ENCODE measurements at places on chromosomes 3 and 15.
A peak's percentile ranks its signal among the peaks of the same experiment; 100 is the strongest.

DNA sequence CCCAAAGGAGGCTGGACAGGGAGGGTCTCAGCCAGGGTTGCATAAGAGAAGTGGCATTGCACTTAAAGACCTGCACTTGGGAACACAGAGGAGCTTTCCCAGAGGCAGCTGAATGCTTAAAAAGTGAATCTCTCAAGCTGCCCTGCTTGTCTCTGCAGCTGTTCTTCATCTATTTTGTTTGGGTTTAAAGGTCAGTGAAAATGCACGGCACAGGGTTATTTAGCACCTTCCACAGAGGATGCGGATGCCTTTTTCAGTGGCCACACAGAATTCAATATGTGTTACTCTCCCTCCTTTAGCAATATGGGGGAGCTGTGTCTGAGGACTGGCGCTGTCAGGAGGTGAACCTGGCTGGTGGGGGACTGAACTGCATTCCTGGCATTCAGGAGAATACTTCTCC lies 22.7 kb upstream of the CTNNB1 start:
- DNase-seq: no peak

GRCh38 chr15:37136666-37137065 lies 36.3 kb upstream of the MEIS2 start:
- DNase-seq: no peak

DNA sequence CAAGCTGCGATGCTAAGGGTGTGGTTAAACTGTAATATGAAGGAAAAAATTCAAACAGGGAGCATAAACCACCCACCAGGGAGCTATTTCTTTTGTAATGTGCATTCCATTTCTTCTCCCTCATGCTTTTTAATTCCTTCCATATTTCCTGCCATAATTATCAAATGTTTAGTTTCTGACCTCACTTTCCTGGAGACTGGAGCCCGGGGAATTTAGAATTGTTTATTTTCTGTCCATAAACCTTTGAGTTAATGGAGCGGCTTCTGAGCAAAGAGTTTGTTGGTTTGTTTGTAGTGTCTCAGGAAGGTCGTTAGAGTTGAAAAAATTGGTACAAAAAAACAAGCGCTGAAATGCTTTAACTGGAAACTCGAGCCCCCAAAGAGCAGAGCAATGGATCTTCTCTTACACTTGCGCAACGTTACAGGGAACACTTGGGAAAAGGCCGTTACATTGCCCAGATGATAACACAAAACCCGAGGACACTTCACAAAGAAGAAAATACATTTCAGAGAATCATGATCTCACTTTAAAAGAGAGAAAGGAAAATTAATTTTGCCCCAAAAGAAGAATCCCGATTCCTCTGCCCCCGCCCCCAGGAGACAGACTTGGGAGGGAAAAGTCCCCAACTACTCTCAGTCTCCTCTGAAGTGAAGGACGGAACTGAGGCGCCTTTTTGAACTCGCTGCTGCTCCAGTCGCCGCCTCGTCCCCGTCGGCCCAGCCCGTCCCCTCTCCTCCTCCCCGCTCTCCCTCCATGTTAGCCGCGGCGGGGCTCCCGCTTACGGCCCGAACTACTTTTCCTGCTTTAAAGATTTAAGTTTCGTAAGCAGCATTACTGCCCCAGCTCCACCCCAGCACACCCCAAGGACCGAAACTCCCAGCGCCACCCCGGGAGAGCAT lies 842 bp downstream of the FSTL1 start:
- DNase-seq: no peak

GRCh38 chr15:61777689-61778088 lies 282.6 kb downstream of the VPS13C start:
- DNase-seq: no peak

DNA sequence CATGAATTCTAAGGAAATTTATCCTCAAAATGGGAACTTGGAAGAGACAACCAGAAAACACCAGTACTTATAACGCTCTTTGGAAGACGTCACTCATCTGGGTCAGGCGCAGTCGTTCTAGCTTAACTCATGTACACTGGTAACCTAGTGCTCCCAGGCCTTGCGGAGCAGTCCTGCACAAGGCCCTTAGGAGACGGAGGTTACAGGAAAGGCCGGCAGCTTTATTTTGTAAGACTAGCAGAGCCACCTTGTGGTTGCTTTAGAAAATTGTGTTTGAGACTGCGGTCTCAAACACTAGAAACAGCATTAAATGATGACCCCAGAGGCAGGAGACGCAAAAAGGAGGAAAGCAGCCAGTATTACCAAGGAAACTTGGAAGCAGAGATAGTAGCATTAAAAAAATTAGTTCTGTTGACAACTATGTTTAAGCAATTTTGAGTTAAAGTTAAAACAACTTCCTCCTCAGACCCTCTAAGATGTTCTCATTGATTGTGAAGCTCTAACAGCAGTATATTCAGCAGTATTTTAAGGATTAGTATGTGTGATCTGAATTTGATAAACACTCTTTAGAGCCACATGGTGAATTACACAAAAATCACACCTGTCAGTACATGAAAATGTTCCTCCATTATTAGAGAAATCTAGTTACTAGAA lies 141.9 kb upstream of the C2CD4B start:
- DNase-seq: no peak

GRCh38 chr15:63582718-63583426 lies 14.3 kb upstream of the FBXL22 start:
- no peak for DNase-seq

GRCh38 chr3:148998297-148998696 lies 7.0 kb downstream of the GYG1 start:
- DNase-seq: no peak

- no peak for DNase-seq
These were observed 3.1 kb downstream of the C3orf38 start for GRCh38 chr3:88152841-88153240.

DNA sequence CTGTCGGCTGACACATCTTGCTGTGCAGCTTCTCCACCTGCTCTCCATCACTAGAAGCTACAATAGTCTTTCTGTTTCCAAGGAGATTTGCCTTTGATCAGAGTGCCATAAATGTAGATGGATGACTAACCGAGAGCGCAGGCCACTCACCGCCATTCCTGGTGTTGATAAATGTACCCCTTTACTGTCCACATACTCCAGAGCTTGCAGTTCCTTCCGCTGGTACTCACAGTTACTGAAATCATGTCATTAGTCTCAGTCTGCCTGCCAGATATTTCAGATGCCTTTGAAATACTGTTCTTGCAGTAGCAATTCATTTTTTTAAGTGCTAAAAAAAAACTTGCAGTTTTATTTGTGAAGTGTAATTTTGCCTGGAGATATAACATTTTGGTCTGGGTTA lies 72.3 kb downstream of the BLM start:
- no peak for DNase-seq

GRCh38 chr15:89998923-89999675 lies 2.0 kb upstream of the ZNF710 start:
- DNase-seq: no peak

- no peak for DNase-seq
These were observed 13.0 kb downstream of the CALML4 start for GRCh38 chr15:68192117-68192516.

GRCh38 chr15:64858021-64858575 lies 16.4 kb downstream of the PLEKHO2 start:
- DNase-seq: no peak

- no peak for DNase-seq
These were observed 293.1 kb upstream of the CHRM5 start for GRCh38 chr15:33675246-33675645.

DNA sequence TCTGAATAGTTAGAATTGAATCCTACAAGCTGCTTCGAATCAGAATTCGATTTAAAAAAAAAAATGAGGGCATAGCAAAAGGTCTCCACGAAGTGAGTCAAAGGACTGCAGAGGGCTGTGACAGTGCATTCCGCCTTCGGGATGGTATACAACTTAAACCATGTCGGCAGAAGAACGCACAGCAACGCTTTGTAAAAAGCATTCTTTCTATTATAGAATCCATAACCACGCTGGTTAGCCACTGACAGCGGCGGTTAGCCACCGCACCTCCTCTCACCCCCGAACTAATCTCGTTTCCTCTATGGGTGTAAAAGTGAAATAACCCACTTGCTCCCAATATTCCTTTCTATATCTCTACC lies 664 bp upstream of the PIK3CA start:
- peak; percentile 39 for DNase-seq

- DNase-seq: no peak
These were observed 14.6 kb upstream of the DUSP7 start for GRCh38 chr3:52070724-52071621.

DNA sequence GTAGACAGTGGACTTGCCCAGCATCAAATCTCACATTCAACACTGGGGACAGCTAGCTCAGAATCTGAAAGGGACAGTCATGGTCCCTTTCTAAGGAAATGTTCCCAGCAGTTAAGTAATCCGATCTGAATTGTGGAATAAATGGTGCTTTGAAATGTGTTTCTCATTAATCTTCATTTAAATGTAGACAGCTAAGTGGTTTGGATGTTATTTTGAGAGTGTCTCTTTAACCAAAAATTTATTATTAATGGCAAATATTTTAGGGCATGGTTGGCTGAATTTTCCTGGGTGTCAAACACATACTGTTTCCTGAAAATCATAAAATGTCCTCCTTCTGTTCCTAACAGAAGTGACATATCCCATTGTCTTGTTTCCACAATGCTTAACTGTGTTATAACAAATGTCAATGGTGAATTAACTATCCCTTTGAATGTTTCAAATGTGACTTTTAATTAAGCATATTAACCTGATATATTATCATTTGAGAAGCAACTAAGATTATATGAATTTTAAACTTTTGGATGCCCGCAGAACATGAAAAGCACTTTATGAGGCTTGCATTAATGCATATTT lies 210.8 kb downstream of the CHST2 start:
- DNase-seq: no peak

DNA sequence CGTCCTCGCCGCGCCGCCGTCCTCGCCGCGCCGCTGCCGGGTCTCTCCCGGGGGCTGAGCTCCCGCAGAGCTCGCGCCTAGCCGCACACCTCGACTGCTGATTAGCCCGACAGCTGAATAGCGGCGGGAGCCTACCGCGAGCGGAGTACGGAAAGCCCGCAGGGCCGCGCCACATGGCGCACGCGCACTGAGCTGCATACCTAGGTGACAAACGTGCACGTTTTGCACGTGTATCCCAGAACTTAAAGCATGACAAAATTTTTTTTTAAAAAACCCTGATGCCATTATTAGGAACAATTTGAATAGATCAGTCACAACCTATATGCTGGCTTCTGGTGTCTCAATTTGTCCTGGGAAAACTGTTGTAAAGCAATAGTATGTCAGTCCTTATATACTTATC lies at the start of gene GOLGA8A:
Gene GOLGA8A (minus strand): TSS at position 122 of the 400 bp plus-strand sequence. CDS start 48,117 bp downstream, outside the sequence.
- DNase-seq: peak; percentile 74

GRCh38 chr3:5494905-5495519 lies 307.5 kb downstream of the EDEM1 start:
- no peak for DNase-seq

GRCh38 chr3:127427666-127428065 lies 139.8 kb upstream of the PRR20G start:
- no peak for DNase-seq

DNA sequence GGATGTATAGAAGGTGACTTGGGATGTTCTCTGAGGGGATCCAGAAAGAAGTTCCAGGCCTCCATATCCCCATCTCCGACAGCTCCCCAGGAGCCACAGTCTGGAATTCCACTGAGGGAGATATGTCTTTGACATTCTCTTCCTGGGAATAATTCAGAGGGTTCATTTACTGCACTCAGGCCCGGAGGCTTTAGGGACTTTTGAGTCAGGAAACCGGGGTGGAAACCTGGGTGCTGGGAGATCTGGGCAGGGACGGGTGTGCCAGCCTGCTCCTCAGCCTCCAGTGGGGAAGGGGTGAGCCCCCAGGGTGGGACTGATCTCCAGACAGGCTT lies 147.7 kb downstream of the SMAD6 start:
- no peak for DNase-seq

GRCh38 chr3:73569246-73569760 lies 55.4 kb downstream of the PDZRN3 start:
- no peak for DNase-seq

DNA sequence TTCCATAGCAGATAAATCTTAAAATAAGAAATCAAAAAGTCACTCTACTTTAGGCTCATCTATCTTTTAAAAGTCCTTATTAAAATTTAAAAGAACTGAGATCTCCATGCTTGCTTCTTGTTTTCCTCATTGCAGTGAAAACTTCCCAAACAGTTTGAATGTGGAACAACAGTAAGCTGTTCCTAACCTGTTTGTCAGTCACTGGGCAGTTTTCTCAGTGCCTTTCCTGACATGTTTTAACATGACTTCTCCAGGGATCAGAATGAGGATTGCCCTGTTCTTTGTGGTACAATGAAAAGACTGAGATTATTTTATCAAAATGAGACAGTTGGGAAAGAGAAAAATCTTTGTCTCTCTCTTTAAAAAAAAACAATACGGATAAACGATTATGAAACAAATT lies 774 bp downstream of the GPR87 start:
- no peak for DNase-seq

DNA sequence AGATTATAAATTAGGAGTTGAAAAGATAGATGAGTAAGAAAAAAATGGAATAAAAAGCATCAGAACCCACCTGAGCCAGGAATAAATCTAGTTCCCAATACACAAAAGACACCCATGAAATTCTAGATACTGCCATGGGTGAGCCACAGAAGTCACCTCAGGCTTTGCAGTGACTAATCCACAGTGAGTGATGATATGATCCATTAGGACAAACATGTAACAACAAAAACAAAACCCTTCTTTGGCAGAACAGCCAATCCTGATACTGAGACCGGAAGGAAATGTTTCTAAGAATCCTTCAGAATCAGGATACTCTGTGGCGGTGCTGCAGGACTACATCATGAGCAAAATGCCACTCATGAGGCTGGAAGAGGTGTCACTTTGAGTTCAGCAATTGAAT lies 15.0 kb upstream of the MINDY4B start:
- no peak for DNase-seq

GRCh38 chr3:142943870-142944269 lies 19.6 kb downstream of the PAQR9 start:
- no peak for DNase-seq

DNA sequence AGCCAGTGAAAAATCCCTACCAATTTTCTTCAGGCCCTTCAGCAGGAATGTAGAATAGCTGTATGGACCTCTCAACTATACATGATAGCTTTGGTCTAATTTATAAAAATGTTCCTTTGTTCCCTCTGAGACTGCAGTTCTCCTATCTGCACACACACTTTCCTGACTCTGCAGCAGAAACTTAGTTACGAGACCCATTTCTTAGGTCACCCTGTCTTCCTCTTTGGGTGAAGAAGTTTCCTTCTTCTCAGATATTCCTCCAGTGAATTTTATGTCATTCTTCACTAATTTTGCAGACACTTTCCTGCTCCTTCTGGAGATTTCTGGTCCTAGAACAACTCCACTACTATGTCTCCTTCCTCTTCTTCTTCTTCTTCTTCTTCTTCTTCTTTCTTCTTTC lies 42.6 kb downstream of the CD200R1L start:
- DNase-seq: no peak

DNA sequence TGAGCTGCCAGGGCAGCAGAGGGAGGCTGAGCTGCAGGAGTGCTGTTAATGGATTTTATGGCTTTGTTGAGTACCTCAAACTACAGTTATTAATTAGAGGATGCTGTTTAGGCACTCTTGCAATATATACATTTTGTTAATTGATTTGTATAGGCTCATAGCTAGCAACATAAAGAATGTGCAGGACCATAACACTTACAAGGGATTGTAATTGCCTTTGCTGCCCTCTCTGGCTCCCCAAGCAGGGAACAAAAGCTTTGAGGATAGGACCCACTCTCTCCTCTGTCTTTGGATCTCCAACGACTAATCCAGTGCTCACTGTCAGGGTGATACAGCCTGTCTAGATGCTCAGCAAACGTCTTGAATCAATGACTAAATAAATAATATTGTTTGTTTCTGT lies 1.2 kb upstream of the CLSTN2 start:
- no peak for DNase-seq

GRCh38 chr3:9899289-9899791 lies 3.3 kb upstream of the IL17RE start:
- no peak for DNase-seq

- no peak for DNase-seq
These were observed 31.2 kb downstream of the LINS1 start for GRCh38 chr15:100570735-100571313.

Data from activated CD8-positive, alpha-beta memory T cell treated with anti-CD3 and anti-CD28 coated beads for 1 hour (primary cell).